ENCODE measurements at places on chromosomes 11 and 22.
A peak's percentile ranks its signal among the peaks of the same experiment; 100 is the strongest.

GRCh38 chr22:20963201-20964052 is 3.6 kb upstream of the AIFM3 start:
- no peak for DNase-seq

GRCh38 chr11:70586261-70587074 is 188.1 kb downstream of the CTTN start:
- DNase-seq, result no peak

GRCh38 chr11:34356130-34356529 is 1.7 kb downstream of the ABTB2 start:
- no peak for DNase-seq

GRCh38 chr11:111153194-111153593 is 92.3 kb upstream of the POU2AF2 start:
- no peak for DNase-seq

- no peak for DNase-seq
Observed at GRCh38 chr11:8062781-8063257, 18.2 kb upstream of the TUB start.

DNA sequence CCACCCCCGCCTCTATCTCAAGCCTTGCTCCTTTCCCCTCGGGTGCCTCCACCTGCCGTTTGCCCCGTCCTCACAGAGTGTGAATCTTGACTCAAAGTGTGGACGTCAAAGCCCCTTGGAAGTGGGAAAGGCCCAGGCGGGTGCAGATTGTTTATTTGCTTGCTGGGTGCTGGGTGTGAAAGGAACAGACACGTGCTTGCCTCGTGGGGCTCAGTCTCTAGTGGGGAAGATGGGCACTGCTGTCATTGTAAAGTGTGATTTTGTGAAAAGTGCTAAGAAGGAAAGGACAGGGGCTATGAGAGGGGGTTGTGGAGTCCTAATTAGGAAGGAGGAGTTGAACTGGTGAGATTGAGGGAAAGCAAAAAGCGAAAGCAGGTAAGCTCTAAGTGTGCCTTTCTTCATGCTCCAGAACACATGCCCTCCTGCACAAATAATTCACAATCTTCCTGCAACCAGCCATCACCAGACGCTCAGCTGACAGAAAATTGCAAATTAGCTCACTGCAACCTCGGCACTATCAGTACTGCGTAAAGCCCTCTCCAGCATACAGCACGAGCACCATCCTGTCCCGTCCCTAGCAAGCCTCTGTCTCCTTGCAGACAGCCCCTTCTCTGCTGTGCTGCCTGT is 9.7 kb upstream of the GCAT start:
- DNase-seq, result no peak

GRCh38 chr11:72626414-72626936 is 47.7 kb downstream of the PDE2A start:
- DNase-seq, result no peak

GRCh38 chr22:45887202-45888131 is 89.5 kb downstream of the WNT7B start:
- DNase-seq, result no peak

DNA sequence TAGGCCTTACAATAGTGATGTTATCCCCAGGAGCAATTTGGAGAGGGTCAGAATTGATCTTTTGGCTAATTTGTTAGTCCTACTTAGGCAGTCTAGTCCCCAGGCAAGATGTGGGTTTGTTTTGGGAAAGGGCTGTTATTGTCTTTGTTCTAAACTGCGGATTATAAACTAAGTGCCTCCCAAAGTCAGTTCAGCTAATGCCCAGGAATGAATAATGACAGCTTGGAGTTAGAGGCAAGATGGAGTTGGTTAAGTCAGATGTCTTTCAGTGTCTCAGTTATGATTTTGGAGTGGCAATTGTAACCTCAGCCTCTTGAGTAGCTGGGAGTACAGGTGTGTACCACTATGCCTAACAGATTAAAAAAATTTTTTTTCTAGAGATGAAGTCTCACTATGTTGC is 7.3 kb upstream of the CLNS1A start:
- no peak for DNase-seq

GRCh38 chr11:122422682-122423081 is 232.8 kb upstream of the UBASH3B start:
- DNase-seq, result no peak

DNA sequence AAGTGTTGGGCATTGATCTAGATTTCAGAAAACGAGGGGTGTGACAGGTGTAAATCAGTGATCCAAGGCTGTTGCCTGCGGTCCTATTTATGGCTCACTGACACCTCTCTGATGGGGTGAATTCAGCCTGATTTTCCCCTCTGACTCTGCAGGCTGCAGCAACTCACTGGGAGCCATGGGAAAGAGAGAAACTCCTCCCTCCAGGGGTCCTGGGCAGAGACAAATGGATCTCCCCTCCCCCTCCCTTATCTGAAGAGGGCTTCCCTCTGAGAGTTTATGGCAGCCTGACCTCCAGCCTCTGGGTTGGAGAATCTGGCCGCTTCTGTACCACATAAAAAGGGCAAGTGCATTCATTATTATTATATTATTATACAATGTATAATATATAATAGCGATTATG is 1.8 kb upstream of the PKNOX2 start:
- DNase-seq, result no peak

GRCh38 chr22:39254789-39255298 is 10.1 kb upstream of the PDGFB start:
- DNase-seq, result no peak

GRCh38 chr11:66454828-66455227 is 11.9 kb upstream of the PELI3 start:
- DNase-seq, result no peak

GRCh38 chr11:71238285-71238875 is 14.0 kb downstream of the SHANK2 start:
- no peak for DNase-seq

DNA sequence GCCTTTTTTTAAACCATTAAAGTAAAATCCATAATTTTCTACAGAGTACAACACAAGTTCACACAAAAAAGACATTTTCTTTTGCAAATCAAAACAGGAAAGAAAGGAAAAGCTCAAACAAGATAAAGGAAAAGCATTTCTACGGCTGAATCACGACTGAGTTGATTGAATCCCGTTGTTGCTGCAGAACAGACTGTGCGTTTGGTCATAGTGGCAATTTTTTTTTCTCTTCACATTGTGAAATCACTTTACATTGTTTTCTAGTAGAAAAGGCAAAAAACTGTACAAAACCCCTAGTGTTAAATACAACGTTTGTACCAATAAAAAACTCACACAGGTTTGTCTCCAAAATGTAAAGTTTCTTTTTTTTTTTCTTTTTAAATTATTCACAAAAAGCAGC is 17.3 kb upstream of the RAPSN start:
- DNase-seq, result no peak

- no peak for DNase-seq
Observed at GRCh38 chr11:125211948-125212340, 47.4 kb downstream of the PKNOX2 start.

DNA sequence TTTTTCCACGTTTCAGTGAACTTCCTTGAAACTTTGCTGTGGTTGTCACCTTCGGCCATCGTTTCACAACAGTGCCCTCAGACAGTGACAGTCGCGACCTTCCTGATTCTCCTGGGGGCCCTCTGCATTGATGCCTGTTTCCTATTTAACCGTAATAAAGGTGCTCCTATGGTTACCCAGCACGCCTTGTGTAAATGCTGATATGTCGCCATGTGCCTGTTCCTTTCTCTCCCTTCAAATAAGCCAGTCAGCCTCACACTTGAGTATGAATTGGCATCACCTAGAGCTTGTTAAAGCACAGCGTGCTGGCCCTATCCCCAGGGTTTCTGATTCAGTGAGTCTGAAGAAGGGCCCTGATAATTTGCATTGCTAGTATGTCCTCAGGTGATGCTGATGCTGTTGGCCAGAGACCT is 104.8 kb downstream of the MICAL2 start:
- no peak for DNase-seq

DNA sequence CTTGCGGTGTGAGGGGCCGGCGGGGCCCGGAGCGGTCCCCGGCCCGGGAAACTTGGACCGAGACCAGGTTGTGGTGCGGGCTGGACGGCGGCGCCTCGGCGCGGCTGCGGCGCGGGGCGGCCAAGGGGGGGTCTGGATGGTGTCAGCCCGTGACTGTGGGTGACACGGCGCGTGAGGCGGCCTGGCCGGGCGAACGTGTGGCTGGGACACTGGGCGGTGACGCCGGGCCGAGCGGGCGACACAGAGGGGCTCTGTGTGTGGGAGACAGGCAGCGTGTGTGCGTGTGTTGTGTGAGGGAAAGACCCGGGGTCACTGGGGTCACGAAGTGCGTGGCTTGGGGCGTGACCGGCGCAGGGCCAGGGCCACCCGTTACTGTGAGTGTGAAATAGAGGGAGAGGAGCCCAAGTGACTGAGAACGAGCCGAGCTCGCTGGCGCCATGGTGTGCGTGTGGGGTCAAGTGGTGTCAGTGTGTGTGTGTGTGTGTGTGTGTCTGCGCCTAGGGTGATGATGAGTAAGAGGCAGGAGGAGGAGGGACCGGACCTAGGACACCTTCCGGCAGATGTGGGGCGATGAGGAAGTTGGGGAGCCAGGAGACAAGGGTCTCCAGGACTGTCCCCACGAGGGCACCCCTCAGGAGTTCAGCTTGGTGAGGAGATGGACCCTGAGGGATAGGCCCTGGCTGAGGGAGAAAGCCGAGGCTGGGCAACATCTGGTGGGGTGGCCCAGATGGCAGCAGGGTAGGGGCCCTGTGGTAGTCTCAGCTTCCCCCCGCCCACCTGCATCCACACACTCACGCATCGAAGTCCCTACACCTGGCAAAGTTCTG is 817 bp downstream of the RELT start:
- peak; percentile 35 for DNase-seq

- peak; percentile 66 for DNase-seq
Observed at GRCh38 chr22:39900306-39901227, at the start of gene GRAP2. Gene GRAP2, plus strand, starts transcription at chr22:39901084. Its CDS starts 46,023 bp downstream, at chr22:39947107.

DNA sequence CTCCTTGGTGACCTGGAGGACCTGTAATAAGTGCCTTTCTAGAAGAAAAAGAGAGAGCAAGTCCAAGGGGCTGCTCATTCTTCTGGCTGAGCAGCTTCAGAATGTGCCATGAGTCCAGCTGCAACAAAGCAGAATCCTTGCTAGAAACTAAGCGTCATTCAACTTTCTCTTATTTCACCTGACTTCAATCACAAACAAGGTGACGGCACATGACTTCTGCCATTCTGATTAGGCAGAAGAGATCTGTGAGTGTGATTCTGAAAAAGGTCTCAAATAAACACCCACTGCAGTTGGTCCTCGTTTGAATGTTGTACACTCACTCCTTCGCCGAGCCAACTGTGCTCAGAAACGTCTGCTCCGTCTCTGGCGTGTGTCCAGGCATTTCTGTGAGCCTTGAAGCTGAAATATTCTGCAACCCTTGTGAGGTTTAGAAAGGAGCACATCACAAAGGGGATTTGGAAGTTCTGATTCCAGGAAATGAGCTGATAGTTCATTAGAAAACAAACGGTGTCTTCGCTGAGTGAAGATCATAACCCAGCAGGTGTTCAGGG is 623.8 kb upstream of the KIRREL3 start:
- no peak for DNase-seq

DNA sequence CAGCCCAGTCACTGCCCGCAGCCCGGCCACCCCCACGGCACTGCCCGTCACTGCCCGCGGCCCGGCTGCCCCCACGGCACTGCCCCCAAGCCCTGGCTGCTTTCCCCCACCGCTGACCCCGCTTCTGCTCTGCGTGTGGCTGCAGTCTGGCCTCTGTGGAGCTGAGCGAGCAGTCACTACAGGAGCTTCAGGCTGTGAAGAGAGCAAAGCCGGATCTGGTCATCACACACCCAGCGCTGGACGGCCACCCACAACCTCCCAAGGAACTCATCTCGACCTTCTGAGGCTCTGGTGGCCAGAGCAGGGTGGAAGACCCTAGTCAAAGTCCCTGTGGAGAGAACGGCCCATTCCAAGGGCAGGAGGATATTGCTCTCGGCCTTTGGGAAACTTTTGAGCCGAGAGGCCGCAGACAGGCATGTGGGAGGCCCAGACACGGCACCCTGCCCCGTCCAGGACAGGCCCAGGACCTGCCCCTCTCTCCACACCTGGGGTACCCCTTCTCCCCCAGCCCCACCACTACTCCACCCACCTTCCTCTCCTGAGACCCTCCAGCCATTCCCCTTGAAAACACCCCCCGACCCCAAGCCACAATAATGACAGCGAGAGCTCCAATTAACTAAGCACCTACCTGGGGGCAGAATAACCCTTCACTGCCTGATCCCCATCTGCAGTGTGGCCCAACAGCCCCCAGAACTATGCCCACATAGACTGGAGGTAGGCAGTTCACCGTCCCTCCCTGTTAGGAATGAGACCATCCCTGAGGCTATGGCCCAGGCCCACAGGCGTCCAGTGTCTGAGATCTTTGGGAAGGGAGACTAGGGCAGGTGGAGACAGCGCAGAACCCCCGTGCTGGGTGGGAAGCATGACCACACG is 3.7 kb upstream of the PGGHG start:
- no peak for DNase-seq

- DNase-seq, result no peak
Observed at GRCh38 chr22:17131686-17132085, 10.5 kb upstream of the TMEM121B start.

DNA sequence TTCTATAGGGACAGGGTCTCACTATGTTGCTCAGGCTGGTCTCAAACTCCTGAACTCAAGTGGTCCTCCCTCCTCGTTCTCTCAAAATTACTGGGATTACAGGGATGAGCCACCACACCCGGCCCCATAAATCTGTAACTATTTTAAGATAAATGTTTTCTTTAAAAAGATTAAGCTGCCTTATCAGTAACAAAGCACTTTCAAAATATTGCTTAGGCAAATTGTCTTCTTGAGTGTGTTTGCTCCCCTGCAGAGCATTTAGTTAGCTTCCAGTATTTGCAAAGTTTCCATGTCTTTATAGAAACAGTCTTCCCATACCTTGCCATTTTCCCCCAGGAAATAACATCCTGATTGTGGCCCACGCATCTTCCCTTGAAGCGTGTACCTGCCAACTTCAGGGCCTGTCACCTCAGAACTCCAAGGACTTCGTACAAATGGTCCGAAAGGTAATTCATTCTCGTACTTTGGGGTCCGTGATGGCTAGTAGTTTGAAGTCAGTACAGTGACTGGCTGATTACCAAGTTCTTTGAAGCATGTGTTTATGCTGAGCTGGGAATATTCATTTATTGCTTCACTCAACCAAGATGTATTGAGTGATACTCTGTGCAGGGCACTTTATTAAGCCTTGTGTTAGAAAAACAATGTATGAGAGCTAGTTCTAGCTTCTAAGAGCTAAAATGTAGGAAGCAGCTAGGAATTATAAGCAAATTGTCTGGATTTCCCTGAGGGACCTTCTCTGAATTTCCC is 30.4 kb upstream of the CRTAM start:
- DNase-seq, result no peak

DNA sequence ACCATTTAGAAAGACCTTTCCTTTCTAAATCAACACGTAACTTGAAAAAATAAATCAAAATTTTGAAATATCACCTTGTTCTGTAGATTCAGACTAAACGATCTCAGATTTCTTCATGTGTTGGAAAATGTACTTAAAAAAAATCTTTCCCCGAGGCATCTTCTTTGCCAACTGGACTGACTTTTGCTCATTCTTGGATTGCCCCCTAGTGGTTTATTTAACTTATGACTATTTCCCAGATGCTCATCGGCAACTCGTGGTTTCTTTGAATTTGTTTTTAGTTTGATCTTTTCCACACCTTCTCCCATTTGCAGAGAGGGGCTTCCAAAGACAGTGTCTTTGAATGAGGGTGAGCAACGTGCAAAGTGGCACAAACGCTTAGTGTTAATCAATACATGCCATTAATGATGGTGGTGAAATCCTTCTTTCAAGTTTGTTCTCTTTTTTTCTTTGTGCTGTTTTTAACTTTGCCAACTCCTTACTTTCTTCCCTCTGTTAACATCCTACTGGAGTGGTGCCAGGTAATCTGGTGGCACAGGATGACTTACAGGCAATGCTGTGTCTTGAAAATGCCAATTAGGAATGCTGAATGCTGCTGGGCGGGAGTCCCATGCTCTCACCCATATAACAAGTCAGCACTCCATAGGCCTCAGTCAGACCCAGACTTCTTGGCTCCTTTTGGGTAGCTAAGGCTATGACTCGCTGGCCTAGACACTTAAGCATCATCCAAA is 18.3 kb downstream of the PRSS23 start:
- no peak for DNase-seq
